Stomach (tissue), 19 donors: ENCODE measurements at places on chromosomes 3 and 15. TPM values are rescaled to one million over a fixed set of nuclear protein-coding genes. Genes with fewer than 3 reads are reported as not detected.

The PIAS1 gene
- total RNA-seq, result 48.1 TPM

- peak; percentile 61 for DNase-seq
Measured at GRCh38 chr15:81296673-81297072, 27.3 kb downstream of the STARD5 start.

GRCh38 chr3:54917174-54917573, 10.7 kb downstream of the LRTM1 start:
- DNase-seq, result no peak

DNA sequence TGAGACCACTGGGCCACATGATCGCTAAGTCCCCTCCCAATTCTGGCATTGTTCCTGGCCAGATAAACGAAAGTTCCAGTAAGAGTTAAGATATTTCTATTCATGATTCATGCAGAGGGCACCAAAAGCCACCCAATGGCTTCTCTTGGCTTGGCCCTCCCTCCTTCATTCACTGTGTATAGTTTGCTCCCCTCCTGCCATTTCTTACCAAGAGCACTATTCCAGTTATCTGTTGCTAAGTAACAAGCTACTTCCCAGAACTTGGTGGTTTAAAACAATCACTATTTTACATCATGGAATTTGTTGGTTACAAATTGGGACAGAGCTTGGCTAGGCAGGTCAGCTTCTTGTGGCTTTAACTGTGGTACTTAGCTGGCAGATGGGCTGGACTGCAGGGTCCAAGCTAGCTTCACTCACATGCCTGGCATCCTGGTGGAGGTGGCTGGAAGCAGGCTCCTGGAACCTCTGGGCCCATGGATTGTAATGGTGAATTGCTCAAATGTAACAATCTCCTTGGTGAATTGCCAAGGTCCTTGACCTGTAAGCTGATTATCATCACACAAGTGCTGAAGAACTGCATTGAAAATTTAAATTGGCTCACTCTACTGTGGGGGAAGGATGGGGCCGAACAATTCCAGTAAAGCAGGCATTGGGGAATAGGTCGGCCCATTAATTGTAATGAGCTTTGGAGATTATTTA, 16.6 kb downstream of the EAF1 start:
- no peak for DNase-seq

DNA sequence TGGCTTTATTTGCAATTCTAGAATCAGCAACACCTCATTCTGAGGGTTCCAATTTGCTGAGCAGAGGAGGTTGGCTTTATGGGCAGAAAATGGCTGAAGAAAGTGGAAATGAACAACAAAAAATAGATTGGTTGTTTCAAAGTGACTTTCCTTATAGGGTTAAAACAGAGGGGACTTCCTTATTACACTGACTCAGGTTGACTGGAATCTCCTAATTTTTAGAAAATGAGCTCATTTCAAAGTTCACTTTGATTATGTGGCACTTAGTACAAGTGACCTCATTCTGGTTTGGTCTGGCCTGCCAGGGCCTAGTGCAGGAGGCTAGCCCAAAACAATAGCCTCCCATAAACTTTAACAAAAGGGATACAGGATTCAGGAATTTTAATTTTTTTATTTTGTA, 41.4 kb downstream of the NFKBIZ start:
- no peak for DNase-seq

DNA sequence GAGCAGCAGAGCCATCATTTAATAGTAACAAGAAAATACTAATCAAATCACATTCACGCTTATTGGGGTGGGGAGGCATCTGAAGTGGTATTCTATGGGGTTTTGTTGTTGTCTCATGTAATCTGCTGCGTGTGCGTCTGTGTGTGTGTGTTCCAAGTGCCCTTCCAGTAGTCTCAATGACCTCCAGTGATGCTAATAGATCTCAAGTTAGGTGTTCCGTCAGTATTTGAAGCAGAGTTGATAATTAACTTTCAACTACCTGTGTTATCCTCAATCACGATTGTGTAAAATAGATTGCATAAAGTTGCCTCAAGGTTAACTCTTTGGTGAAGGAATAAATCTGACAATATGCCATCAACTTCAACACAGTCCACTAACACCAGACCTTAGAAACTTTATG, 375.0 kb downstream of the MECOM start:
- DNase-seq, result no peak

GRCh38 chr15:26771168-26771567, 1.7 kb downstream of the GABRB3 start:
- DNase-seq, result no peak

DNA sequence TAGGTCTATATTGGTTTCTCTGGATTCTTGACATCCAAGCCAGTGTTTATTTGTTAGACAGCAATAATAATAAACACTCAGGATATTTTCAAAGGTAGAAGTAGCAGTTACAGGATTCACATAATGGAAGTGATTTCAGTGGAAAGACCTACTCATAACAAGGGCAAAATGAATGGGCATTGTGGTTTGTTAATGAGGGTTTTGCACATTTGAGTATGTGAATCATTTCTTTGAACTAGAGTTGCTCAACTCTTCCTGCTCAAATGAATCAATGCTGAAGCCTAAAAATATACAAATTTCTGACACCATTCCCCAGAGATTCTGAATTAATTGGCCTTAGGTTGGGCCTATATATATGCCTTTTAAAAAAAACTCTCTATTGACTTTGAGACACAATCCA, 4.1 kb upstream of the COL6A5 start:
- DNase-seq, result no peak

DNA sequence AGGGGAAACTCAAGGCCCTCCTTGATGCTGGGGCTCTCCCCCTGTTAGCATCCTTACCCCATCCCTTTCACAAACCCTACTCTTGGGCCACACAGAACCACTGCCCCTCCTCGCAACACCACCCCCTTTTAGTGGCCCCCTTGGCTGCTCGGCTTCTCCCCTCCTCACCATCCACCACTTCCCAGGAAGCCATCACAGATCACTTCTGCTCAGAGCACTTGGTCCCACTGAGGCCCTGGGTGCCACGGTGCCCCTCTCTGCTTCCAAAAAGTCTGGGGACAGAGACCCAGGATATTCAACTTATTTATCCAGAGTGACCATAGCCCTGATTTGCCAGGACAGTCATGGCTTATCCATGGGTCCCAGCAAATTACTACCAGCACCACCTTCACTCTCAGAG, 2.4 kb downstream of the RHCG start:
- no peak for DNase-seq
